ENCODE measurements at places on chromosomes 1 and 21.

GRCh38 chr1:192506741-192507155 is 68.8 kb upstream of the RGS1 start:
- peak; percentile 8 for DNase-seq

DNA sequence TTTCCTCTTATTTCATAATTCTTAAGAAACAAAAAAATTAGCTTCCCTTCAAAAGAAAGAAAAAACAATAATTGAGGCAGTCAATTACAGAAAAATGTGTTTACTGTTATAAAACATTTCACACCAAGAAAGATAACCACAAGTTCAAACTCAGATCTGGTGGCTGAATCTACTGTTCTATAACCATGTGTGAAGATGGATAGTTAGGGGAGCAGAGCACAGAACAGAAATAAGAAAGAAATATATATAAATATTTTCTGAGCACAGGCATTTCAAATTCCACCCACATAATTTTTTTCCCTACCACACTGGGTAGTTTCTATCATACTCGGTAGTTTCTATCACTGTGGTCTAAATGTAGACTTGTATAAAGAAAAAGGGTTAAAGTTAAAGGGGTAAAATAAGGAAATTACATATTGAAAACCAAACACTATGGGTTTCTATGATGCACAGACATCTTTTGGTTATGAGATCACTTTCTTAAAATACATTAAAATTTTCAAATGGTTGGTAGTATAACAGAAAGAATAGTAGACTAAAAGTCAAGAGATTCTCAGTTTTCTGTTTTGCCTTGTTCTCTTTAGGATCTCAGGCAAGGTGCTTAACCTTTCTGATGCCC is 10.8 kb downstream of the LYST start:
- DNase-seq, result no peak

GRCh38 chr21:30620080-30620479 is 347 bp upstream of the KRTAP20-4 start:
- no peak for DNase-seq

GRCh38 chr1:112387807-112388206 is 8.2 kb upstream of the CTTNBP2NL start:
- DNase-seq, result no peak

- no peak for DNase-seq
Measured at GRCh38 chr1:64572222-64572900, 102.4 kb downstream of the CACHD1 start.

DNA sequence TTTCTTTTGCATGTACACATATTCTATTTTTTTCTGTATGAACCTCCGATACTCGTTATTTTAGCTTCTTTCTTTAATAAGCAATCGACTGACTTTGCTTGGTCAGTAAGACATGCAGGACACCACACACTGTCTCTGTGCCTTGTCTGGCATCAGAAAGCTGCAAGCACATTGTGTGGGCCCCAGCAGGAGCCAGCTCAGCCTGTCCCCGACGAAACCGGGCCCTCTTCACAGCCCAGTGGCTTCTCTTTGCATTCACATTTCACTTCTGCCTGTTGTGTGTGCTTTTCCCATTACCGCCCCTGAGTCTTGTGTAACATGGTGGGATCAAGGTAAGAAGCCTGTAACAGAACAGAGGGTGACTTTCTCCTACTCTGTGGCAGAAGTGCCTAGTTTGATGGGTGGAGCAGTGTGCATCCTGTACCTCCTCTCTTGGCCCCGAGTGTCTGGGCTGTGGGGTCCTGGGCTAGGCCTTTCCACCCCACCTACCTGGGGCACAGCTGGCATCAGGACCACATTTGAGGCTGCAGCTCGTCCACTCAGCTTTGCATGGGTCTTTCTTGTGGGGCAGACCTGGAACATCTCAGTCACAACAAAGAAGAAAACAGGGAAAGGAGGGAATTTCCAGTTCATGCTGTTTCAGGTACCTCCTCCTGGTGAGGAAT is 118.9 kb upstream of the COL6A1 start:
- DNase-seq, result no peak

GRCh38 chr1:110918016-110918415 is 45.1 kb downstream of the CD53 start:
- DNase-seq, result no peak

GRCh38 chr21:38293113-38293512 is 36.3 kb downstream of the KCNJ15 start:
- no peak for DNase-seq

GRCh38 chr1:187477103-187477502 is 648.4 kb downstream of the PLA2G4A start:
- DNase-seq, result peak; percentile 8

DNA sequence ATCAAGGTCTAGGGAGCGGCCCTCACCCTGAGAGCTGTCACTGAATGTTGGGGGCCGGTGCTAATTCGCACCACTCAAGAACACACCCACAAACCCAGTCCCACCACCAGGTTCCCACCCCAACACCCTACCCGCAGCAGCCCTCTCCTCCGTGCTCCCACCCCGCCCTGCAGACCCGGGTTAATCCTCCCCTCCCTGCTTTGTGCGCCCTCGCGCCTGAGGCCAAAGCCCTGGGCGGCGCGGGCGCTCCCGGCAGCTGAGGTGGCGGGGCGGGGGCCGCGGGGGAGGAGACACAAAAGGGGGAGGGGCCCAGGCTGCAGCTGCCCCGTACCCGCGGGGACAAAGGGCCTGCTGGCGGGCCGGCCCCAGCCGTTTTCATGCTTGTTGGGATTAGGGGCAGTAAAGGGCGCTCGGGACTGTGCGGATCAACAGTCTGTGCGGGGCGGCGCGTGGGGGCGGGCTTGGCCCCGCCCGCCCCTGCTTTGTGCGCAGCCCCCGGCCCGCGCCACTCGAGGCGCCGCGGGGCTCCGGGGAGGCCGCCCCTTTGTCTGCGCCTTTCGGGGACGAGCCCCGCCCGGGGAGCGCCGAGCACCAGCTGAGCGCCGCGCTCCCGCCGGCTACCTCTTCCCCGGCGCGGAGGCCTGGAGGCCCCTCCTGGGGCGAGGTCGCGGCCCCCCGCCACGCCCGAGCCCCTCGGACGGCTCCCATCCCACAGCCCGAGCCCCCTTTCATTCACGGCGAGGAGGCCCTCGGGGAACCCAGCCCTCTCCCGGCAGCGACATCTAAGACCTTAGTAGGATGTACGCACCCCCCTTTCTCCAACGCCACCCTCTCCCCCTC is 10.9 kb downstream of the C1orf216 start:
- no peak for DNase-seq

DNA sequence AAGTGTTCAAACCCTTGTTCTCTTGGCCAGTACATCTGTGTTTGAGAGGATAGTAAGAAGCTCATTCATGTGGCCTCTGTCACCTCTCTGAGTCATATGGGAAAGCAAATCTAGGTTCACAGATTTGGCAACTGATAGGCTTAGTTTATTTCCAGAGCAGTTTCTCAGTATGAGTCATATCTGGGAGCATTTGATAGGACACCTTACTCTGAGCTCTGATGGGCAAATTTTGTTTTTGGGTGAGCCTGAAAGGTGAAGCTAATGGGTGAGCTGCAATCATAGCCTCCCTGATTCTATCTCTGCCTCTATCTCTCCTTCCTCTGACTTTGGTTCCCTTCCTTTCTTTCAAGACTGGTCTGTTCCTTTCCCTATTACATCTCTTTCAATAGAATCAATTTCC is 134.4 kb downstream of the S1PR1 start:
- DNase-seq, result peak; percentile 59

- no peak for DNase-seq
Measured at GRCh38 chr21:27691516-27691915, 724.6 kb upstream of the ADAMTS5 start.

- DNase-seq, result no peak
Measured at GRCh38 chr1:22613572-22613918, 22.9 kb upstream of the C1QA start.

- DNase-seq, result no peak
Measured at GRCh38 chr1:41842993-41843755, 75.5 kb downstream of the HIVEP3 start.

- no peak for DNase-seq
Measured at GRCh38 chr1:222042120-222042519, 300.2 kb upstream of the DUSP10 start.

DNA sequence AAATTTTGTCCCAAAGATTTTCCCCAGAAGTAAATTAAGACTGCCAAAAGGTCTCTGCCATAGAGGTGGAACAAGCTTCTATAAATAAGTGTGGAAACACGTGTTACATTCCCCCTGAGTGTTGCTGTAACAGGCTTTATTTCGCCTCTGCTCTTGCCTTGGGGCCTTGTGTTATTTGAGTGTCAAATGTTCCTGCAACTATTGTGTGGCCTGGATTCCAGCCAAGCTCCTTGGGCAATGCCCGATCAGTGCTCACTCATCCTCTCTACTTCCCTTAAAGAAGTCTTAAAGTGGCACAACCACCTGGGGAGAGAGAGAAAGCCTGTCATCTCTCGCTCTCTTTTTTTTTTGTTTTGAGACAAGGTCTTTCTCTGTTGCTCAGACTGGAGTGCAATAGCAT is 156.7 kb downstream of the NR5A2 start:
- peak; percentile 17 for DNase-seq

- no peak for DNase-seq
Measured at GRCh38 chr1:237303929-237304328, 261.9 kb downstream of the RYR2 start.

GRCh38 chr1:50979937-50980336 is 9.9 kb downstream of the CDKN2C start:
- DNase-seq, result no peak

DNA sequence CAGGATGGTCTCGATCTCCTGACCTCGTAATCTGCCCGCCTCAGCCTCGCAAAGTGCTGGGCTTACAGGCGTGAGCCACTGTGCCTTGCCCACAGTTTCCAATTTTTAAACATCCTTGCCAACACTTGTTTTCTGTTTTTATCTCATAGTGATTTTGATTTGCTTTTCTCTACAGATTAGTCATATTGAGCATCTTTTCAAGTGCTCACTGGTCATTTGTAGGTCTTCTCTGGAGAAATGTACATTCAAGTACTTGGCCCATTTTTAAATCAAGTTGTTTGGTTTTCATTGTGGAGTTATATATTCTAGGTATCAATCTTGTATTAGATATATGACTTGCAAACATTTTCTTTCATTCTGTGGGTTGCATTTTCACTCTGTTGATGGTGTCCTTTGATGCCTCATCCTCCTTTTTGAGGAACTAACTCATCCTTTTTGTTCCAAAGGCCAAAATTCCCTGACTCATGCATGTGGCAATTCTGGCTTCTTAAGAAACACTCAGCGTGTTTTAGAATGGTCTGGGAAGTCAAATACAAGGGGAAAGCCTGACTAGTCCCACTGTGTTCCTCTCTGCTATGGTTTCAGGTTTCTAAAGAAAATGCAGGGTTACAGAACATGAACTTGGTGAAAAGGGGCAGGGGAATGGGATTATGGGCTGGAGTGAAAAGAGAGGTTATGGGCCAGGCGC is 37.3 kb downstream of the PTAFR start:
- DNase-seq, result no peak

- DNase-seq, result no peak
Measured at GRCh38 chr1:229461032-229461668, 27.3 kb upstream of the ACTA1 start.

DNA sequence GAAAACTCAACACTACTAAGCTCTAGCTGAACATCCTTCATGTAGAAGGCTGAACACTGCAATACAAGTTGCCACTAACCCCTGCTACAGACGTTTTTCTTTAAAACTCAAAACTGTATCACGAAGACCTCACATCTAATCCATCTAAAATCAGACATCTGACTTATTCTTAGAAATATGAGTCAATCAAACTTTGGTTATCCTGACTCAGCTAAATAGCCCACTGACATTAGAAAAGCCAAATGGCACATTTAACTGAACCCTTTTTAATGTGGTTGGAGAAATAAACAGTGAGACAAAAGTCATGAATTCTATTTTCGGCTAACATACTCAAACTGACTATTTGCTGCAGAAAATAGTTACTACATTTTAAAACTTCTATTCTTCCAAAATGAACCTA is 35.6 kb downstream of the WLS start:
- DNase-seq, result no peak

GRCh38 chr1:154972213-154972516 is 1.6 kb upstream of the SHC1 start:
- no peak for DNase-seq

- no peak for DNase-seq
Measured at GRCh38 chr1:96519851-96520578, 201.6 kb upstream of the PTBP2 start.

GRCh38 chr1:216045400-216045799 is 377.8 kb downstream of the USH2A start:
- peak; percentile 71 for DNase-seq

- peak; percentile 94 for DNase-seq
Measured at GRCh38 chr21:31659536-31660258, at the start of gene SOD1. Gene SOD1, plus strand, starts transcription at chr21:31659693. Its CDS starts 77 bp downstream, at chr21:31659770.

DNA sequence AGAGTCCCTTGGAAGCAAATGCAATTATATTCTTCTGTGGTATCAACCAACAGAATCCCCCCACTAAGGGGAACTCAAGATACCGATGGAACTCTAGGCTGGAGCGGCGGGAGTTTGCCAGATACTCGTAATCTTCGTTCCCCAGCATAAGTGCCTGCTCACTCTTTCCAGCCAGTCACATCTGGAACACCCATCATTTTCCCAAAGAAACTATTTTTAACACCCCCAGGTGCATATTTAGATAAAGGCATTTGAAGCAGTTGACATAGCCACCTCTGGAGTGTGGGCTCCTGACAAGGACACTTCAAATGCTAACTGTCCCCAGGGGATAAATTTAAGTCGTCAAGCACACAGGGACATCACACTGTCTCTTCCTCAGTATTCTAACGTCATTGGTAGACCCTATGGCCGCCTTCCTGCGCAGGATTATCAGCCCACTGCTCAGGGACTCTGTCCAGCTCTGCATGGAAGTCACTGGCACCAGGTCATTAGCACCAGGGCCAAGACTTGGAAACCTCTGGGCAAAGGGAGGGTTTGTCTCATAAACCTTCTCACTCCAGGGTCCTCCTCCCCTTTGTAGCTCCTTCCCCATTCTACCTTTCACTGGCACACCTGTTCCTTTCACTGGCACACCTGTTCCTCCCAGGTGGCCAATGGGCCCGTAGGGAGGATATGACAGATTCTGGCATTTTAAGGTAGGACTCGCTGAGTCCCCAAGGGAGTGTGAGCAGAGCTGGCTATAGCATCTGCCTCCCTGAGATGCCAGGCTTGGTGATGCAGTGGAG is 48.8 kb downstream of the H3-3A start:
- DNase-seq, result no peak

GRCh38 chr1:183687546-183688304 is 34.6 kb upstream of the APOBEC4 start:
- DNase-seq, result no peak

DNA sequence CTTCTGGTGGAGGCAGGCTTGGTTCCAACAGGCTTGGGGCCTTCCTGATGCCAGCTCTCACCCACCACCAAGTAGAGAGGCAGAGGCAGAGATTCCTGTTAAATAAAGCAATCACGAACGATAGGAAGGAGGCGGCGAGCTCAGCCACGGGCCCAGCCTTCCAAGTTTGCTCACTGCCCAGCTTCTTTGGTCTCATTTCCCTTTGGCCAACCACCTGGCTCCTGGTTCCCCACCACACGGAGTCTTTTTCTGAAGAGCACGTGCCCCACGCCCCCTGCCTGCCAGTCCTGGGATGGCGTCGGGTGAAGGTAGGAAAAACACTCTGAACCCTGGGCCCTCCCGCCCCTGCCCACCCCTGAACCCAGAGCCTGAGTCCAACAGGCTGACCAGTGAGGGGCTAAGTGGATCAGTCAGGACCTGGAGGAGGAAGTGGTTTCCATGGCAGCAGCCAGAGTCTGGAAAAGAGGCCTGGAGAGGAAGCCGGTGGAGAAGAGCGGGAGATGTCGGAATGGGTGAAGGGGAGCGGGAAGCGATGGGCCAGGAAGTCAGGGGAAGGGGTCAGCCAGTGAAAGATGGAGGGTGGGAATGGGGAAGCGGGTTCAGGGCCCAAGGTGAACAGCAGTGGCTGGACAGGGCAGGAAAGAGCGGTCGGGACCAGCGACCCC is 158.2 kb upstream of the KLHDC7A start:
- DNase-seq, result no peak

- no peak for DNase-seq
Measured at GRCh38 chr1:76830373-76830772, 36.9 kb upstream of the ST6GALNAC5 start.

Data from RKO (cell line).